ENCODE measurements at places on chromosomes 2 and 18. TPM values are rescaled to one million over a fixed set of nuclear protein-coding genes. Genes with fewer than 3 reads are reported as not detected.

DNA sequence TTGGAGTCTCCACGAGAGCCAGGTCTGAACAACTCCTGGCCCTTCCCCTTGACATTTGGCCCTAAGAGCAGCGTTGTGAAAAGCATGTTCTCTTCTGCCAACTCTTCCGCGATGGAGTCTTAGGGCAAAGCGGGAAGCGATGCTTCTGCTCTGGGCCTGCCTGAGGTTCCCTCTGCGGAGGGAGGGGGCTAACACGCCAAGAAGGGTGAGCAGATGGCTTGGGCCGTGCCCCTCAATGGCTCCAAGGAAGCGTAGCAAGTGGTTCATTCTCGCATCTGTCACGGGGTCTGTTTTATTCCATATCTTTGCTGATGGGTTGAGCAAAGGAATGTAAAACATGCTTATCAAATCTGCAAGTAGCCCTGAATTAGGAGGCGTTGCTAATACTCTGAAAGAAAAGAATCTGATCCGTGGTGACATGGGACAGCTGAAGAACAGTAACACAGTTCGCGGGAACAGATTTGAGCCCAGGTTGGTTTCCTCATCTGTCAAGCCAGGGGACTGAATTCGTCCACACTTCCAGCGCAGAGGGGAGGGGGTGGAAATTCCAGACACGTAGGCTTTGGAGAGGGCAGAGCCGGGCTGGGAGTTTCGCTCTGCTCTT lies 38.0 kb downstream of the DNMT3A start:
- no peaks in the 10 kb centered on the region for H3K27me3 ChIP-seq
- no peak overlapping the region for H3K4me3 ChIP-seq
- no peak for DNase-seq
- no peak overlapping the region for H3K27ac ChIP-seq

DNA sequence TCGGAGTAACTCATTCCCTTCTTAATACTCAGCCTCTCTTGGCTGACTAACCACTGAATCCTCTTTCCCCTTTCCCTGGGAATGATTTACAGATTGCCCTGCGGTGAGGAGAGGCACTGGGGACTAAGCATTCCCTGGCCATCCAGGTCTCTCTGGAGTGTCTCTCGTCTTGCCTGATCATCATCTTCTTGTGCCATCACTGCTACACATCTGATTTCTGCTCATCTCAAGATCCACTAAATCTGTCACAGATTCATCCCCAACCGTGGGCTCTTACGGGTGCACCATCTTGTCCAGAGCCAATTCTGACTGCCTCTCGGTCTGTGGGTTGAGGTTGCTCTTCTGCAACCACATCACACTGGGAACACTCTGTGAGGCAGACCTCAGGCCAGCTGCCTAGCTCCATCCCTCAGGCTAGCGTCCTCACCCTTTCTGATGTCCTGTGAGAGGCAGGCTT lies 12.0 kb downstream of the SFTPB start:
- no peaks in the 10 kb centered on the region for H3K27me3 ChIP-seq
- DNase-seq, result no peak
- H3K4me1 ChIP-seq, result no peaks in the 10 kb centered on the region
- peaks cover 22% of the 10 kb centered on the region for H3K36me3 ChIP-seq
- no peak overlapping the region for H3K4me3 ChIP-seq
- no peak overlapping the region for H3K27ac ChIP-seq

- no peak overlapping the region for H3K27ac ChIP-seq
- DNase-seq, result no peak
- no peaks in the 10 kb centered on the region for H3K4me1 ChIP-seq
- H3K27me3 ChIP-seq, result no peaks in the 10 kb centered on the region
- no peak overlapping the region for H3K4me3 ChIP-seq
Observed at GRCh38 chr2:149747456-149747855, 159.9 kb upstream of the MMADHC start.

DNA sequence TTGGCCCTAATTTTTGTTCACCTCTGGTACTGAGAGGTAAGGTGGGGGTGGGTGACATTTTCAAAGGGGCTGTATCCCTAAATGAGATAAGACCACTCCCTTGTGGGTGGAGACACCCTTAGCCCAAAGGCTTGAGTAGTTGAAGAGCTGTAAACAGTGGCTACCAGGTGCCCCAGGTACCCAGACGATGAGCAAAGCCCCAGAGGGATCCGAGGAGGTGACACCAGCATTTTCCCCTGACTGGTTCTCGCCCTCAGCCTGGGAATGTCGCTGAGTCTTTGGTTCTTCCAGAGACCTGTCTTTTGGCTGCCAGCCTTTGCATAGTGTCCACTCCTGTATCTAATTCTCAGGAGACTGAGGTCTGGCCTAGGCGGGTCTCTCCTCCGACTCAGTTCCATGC lies 36.5 kb downstream of the RRM2 start:
- no peaks in the 10 kb centered on the region for H3K27me3 ChIP-seq
- DNase-seq, result no peak
- H3K4me1 ChIP-seq, result peaks cover 14% of the 10 kb centered on the region
- H3K36me3 ChIP-seq, result peaks cover 20% of the 10 kb centered on the region
- H3K27ac ChIP-seq, result peak overlapping the region; percentile 67

- no peak overlapping the region for H3K4me3 ChIP-seq
- no peaks in the 10 kb centered on the region for H3K4me1 ChIP-seq
- peaks cover 8% of the 10 kb centered on the region for H3K27me3 ChIP-seq
- no peaks in the 10 kb centered on the region for H3K36me3 ChIP-seq
- no peak for DNase-seq
- no peak overlapping the region for H3K27ac ChIP-seq
Observed at GRCh38 chr2:126826491-126826890, 72.2 kb upstream of the TEX51 start.

GRCh38 chr2:241070361-241070760 lies 31.7 kb downstream of the MTERF4 start:
- no peaks in the 10 kb centered on the region for H3K4me1 ChIP-seq
- H3K36me3 ChIP-seq, result no peaks in the 10 kb centered on the region
- H3K4me3 ChIP-seq, result no peak overlapping the region

DNA sequence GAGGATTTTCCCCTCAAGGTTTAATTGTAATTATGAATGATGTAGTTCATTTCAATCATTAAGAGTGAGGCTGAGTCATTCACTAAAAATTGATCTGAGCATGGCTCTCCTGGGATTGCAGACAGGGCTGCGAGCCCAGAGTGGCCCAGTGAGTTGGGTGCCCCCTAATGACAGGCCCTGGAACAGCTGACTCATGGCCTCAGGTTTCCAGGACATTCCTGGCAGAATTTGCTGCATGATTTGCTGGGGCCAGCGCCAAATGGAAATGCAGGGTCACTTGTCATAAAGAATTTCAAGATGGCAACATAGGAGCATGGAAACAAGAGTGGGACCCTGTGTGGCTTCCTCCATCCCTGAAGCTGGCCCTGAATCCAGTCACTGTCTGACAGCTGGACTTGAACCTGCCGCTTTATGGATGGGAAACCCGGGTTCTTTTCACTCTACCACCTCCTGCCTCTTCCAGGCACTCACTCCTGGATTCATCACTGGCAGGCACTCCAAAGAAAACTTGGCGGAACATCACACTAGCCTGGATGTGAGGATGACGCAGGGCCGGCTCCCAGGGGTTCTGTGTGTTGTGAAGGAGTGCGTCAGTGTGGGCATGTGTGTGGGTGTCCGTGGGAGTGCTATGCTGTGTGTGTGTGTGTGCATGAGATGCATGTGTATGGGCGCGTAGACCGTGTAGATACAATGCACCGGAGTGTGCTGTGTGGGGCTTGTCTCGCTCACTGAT lies 15.2 kb downstream of the OTOF start:
- H3K4me3 ChIP-seq, result no peak overlapping the region
- H3K27ac ChIP-seq, result no peak overlapping the region
- H3K27me3 ChIP-seq, result peaks cover 3% of the 10 kb centered on the region
- no peaks in the 10 kb centered on the region for H3K4me1 ChIP-seq
- H3K36me3 ChIP-seq, result no peaks in the 10 kb centered on the region
- no peak for DNase-seq

DNA sequence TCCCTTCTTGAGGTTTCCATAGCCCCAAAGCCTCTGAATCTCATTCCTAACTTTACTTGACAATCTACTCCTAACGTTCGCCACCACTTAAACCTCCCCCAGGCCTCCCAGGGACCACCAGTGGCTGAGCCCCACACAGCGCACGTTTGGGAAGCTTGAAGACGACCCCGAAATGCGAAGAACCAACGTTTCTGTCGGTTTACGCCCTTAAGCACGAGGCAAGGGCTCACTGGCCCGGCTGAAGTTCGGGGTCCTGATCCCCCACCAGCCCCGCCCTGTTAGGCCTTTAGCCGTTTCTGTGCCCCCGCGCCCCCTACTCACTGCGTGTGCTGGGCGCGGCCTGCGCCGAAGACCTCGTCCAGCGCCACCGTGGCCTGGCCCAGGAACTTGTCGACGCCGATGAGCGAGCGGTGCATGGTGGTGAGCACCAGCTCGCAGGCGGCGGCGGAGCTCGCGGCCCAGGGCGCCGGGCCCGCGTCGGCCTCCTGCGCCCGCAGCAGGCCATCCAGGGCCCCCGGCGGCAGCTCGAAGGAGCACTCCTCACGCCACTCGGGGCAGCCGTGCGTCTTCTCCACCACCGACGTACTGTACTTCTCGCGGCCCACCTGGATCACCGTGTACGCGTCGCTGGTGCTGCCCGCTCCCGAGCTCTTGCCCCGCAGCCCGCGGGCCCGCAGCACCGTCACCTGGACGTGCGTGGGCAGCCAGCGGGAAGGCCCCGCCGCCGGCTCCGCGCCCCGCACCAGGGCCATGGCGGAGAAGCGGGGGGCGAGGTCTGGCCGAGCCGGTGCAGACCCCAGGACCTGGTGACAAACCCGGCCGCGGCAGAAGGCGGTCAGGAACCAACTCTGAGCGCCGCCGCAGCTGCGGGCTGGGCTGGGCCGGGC lies 479 bp downstream of the RAB11FIP5 start:
- H3K4me3 ChIP-seq, result peak overlapping the region; percentile 84
- peaks cover 26% of the 10 kb centered on the region for H3K4me1 ChIP-seq
- H3K36me3 ChIP-seq, result no peaks in the 10 kb centered on the region
- no peak for DNase-seq
- H3K27ac ChIP-seq, result peak overlapping the region; percentile 46
- H3K27me3 ChIP-seq, result peaks cover 14% of the 10 kb centered on the region

- H3K27ac ChIP-seq, result no peak overlapping the region
- DNase-seq, result no peak
- no peaks in the 10 kb centered on the region for H3K36me3 ChIP-seq
- H3K4me1 ChIP-seq, result no peaks in the 10 kb centered on the region
- H3K27me3 ChIP-seq, result peaks cover 56% of the 10 kb centered on the region
Observed at GRCh38 chr2:11680901-11681721, 11.1 kb upstream of the NTSR2 start.

GRCh38 chr18:39994498-39994897 lies 1960.5 kb upstream of the PIK3C3 start:
- H3K27me3 ChIP-seq, result no peaks in the 10 kb centered on the region
- H3K4me3 ChIP-seq, result no peak overlapping the region
- no peaks in the 10 kb centered on the region for H3K36me3 ChIP-seq
- no peak overlapping the region for H3K27ac ChIP-seq
- H3K4me1 ChIP-seq, result no peaks in the 10 kb centered on the region

- no peak overlapping the region for H3K4me3 ChIP-seq
- no peaks in the 10 kb centered on the region for H3K27me3 ChIP-seq
- no peak for DNase-seq
- no peaks in the 10 kb centered on the region for H3K4me1 ChIP-seq
- no peak overlapping the region for H3K27ac ChIP-seq
Observed at GRCh38 chr2:66691031-66691965, 256.4 kb downstream of the MEIS1 start.

Gene DNAH6
- total RNA-seq, result 0.12 TPM

Gene ELOA2
- not detected for total RNA-seq

Gene TPO
- not detected for total RNA-seq

Gene IL36G
- not detected for total RNA-seq

Gene SH3BP4
- total RNA-seq, result 0.26 TPM

Gene FBXO41
- total RNA-seq, result 30.9 TPM

Gene KLHL30
- not detected for total RNA-seq

Gene UBE2F
- 121 TPM for total RNA-seq

All from activated T-helper 1 cell treated with anti-CD3 and anti-CD28 coated beads, Interleukin-12 subunit alpha, Interleukin-12 subunit beta, Interleukin-2, Interleukin-4 antibody, amounts not matched to agents 30 ng/mL and 10 ng/mL and 1 ng/mL, durations not matched to agents 14 hours and 24 hours and 36 hours (primary cell).